ENCODE measurements at places on chromosomes 3 and 15. TPM values are rescaled to one million over a fixed set of nuclear protein-coding genes. Genes with fewer than 3 reads are reported as not detected.

DNA sequence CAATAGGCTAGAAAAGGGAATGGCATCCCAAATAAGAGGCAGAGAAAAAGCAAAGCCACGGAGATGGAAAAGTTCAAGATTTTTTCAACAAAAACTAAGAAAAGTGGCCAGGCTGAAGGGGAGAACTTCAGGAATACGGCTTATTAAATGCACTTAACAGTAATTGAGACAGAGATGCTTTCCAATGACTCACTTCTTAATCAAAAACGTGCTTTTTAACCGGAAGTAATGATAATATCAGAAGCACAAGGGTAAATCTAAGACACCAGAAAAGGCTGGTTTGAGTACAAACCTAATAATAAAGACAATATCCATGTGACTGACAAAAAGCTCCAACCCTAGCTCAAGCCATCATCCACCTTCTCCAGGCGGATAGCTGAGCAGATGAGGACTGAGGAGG lies 24.8 kb upstream of the ACTC1 start:
- no peak for DNase-seq

DNA sequence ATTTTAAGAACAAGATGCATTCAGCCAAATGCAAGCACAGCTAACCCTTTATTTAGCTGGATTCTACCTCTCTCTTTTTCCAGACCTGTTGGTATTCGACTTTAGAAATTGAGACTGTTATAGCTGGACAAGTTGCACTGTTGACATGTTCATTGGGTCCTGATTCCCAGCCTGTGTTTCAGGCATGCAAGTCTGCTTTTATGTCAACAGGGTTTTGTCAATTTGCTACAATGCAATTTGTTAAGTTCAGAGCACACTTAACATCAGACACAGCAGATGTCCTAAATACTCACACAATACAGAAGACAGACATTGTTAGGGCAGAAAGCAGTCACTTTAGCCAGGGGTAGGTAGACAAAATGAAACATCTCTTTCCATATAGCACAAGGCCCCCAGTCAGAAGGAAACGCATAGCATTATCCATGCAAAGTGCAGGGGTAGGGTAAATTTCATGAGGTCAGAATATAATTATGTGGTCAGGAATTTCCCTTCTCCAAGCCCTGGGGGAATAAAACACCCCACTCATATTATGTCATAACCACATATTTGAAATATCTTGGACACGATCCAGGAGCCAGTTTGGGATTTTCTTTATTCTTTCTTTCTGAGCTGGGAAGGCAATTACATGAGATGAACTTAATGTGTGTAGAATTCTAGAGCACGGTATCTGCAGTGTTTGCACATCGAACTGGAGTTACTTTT lies 504.1 kb downstream of the NTRK3 start:
- peak; percentile 78 for DNase-seq

GRCh38 chr3:168028086-168028485 lies 67.6 kb downstream of the GOLIM4 start:
- DNase-seq, result no peak

DNA sequence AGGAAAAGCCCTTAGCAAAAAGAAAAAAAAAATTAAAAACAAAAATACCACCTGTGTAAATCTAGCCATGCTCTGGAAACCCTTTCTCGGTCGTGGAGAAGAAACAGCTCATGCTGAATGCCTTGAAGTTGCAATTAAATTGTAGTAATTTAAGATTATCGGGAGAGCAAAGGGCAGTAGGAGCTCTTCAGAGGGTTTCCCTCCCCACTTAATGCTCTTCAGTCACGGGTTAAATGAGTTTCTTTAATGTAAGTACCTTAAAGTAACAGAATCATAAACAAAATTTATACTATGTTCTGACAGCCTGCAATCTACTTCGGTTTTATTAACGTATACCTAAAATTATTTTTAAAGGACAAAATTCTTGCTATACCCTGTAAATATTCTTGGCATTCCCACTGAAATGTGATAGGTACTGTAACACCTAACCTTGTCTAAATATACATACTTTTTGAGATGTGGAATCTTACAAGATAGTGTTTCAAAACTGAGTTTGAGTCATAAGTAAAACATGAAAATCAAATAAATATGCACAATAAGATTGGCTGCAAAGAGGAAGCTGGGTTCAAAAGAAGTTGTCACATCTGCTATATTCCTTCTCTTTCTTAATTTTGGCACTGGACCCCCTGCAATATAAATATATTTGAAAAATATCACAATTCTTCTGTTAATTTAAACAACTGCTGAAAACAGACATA lies 5.3 kb downstream of the FOXP1 start:
- no peak for DNase-seq

- DNase-seq, result no peak
Observed at GRCh38 chr15:61063875-61064320, 165.2 kb downstream of the RORA start.

DNA sequence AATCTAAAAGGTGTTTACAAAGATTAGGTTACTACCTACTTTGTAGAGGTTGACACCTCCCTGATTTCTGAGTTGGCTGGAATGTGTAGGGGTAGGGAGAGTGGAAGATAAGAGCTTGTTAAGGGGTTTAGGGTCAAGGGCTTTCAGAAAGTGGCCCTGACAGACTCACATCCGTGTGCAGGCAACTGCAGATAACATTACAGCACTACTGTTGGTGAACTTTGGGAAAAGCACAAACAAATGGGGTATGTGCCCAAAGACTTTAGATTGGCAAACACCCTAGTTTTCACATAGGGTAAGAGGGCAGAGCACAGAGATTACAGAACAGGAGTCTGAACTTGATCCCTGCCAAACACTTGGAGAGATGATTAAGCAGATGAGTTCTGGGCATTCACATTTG lies 375.7 kb downstream of the EPHB1 start:
- DNase-seq, result no peak

DNA sequence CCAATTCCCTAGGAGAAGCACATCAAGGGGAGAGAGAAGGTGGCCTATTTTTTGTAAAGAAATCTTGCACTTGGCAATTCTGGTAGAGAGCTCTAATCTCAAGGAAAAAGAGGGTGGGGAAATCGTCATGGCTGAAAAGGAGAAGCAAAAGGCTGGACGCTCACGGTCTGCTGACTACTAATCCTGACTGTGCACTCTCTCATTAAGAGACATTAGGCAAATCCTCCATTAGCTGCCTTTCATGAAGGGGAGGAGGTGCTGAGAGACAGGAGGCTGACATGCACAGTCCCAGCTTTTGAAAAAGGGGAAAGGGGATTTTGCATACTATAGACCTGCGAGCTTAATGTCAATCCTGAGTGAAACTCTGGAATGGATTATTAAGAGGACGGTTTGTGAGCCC lies 170.0 kb downstream of the NR2F2 start:
- DNase-seq, result no peak

- no peak for DNase-seq
Observed at GRCh38 chr15:83700082-83700481, 46.2 kb downstream of the ADAMTSL3 start.

- DNase-seq, result no peak
Observed at GRCh38 chr3:184676927-184677326, 34.9 kb downstream of the MAGEF1 start.

GRCh38 chr3:197547306-197548011 lies 8.3 kb downstream of the BDH1 start:
- DNase-seq, result no peak

DNA sequence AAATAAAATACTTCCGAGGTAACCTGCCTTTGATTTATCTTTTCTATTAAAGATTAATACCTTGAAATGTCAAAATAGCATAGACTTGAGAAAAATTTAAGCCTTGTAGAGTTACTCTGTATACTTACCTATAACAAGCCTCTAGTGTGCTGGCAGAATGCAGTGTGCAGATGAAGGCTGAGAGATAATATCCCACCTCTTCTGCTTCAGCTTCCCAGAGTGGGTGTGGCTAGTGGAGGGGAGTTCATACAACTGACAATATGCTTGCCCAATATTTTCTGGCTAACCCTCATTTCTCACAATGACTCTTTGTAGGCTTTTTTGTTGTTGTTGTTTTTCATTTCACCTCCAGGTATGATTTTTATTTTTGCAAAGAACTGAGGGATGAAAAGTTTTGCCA lies 15.7 kb upstream of the ZBTB20 start:
- DNase-seq, result no peak

GRCh38 chr3:131082871-131083863 lies 56.5 kb downstream of the NEK11 start:
- no peak for DNase-seq

DNA sequence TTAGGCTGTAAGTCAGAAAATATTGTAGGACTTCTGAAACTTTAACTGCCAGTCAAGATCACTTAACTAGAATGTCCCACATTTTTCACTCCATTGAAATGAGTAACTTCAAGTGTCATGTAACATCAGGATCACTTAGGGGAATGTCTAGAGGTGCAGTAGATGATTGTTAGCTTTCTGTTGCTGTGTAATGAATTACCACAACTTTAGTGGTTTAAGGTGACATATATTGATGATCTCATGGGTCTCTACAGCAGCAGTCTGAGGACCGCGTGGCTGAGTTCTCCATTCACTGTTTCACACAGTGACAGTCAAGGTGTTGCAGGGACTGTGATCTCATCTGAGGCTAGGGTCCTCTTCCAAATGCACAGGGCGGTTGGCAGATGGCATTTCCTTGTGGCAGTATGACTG lies 82.7 kb downstream of the SLC25A26 start:
- DNase-seq, result no peak

- DNase-seq, result no peak
Observed at GRCh38 chr3:42758126-42758525, 14.9 kb downstream of the CCDC13 start.

- no peak for DNase-seq
Observed at GRCh38 chr3:9291821-9292410, 42.5 kb upstream of the SRGAP3 start.

- no peak for DNase-seq
Observed at GRCh38 chr3:184524981-184525336, 36.6 kb upstream of the EPHB3 start.

DNA sequence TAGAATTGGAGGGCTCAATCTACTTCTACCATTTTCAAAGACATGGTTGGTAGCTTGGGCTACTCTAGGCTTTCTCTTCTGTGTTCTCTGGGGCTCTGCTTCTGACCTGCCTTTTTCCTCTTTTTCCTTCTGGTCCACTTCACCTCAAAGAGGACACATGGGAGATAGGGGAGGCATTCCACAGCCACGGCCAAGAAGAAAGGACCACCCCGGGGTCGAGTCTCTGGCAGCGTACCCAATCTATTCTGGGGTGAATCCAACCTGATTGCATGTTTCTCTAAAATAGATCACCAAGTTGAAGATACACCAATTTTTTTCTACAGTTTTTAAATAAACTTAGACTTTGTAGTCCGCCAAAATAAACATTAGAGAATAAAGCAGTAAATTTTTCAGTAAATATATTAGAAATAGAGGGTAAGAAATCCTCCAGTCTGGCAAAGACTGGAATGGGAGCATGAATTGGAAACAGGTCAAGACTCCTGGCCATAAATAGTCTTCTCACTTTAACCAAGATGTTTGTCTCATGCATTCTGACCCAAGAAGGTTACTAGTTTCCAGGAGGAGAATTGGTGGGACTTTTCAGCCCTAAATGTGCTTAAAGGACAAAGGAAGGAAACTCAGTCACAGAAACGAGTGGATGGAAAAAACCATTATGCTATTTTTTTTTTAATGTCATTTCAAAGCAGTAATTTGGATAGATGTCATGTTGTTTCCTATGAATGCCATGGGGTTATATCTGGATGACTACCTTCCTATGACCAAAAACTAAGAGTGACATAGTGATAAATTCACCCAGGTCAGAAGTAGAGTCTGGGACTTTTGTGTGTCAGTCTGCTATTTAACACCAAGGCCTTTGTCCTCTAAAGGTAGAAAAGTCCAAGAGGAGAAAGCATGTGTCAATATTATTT lies 71.3 kb upstream of the PHLDB2 start:
- no peak for DNase-seq

GRCh38 chr3:160486459-160486869 lies 36.9 kb upstream of the TRIM59 start:
- no peak for DNase-seq

DNA sequence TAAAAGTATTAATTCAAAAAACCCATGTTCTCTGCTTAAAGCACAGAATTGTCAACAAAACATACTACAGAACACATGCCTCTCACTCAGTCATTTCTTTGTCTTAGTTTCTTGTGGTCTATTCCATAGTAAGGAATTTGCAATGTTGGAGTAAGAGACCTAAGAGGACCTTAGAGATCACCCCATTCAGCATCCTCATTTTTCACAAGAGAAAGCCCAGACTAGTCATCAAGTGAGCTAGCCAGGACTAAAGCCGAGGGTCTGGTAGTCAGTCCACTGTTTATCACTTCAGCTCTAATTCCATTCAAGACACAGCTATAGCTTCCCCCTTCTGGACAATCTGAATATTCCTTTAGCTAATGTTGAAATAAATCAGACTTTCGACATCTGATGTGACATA lies 601.1 kb downstream of the FHIT start:
- no peak for DNase-seq

- no peak for DNase-seq
Observed at GRCh38 chr3:33936171-33936920, 137.9 kb downstream of the PDCD6IP start.

DNA sequence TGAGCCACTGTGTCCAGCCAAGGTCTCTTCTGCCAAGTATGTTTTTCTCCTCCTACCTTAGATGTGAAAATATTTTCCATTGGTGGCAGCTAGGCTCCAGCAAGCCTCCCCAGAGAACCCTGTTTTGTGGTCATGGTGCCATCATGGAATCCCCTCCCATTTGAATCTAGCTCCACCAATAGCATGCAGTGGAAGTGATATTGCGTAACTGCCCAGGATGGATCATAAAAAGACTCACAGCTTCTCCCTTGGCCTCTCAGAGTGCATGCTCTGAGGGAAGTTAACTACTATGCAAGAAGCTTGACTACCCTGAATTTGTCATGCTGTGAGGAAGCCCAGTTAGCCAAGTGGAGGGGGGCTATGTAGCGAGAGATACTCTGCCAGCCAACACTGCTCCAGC lies 27.5 kb downstream of the CRYGS start:
- DNase-seq, result no peak

GRCh38 chr15:90664650-90665287 lies 52.4 kb upstream of the BLM start:
- DNase-seq, result no peak

GRK7 gene
- polyA plus RNA-seq, result not detected

RMDN3 gene
- 19.5 TPM for polyA plus RNA-seq

FEZF2 gene
- not detected for polyA plus RNA-seq

XIRP1 gene
- not detected for polyA plus RNA-seq

PLAAT1 gene
- polyA plus RNA-seq, result not detected

ATP13A4 gene
- polyA plus RNA-seq, result 0.04 TPM

GPR15 gene
- polyA plus RNA-seq, result not detected

TGM4 gene
- polyA plus RNA-seq, result 0.12 TPM

DNAJA4 gene
- 2.5 TPM for polyA plus RNA-seq

ANKRD63 gene
- not detected for polyA plus RNA-seq

TEX264 gene
- 49.9 TPM for polyA plus RNA-seq

ERC2 gene
- 0.06 TPM for polyA plus RNA-seq

C2CD4A gene
- not detected for polyA plus RNA-seq

STRIT1 gene
- not detected for polyA plus RNA-seq

DNAJC13 gene
- 37.5 TPM for polyA plus RNA-seq
